ENCODE measurements at places on chromosomes 6 and 20.

- DNase-seq, result no peak
Measured at GRCh38 chr6:95743591-95743990, 166.3 kb downstream of the MANEA start.

GRCh38 chr20:1119128-1119505 lies 715 bp downstream of the PSMF1 start:
- no peak for DNase-seq

DNA sequence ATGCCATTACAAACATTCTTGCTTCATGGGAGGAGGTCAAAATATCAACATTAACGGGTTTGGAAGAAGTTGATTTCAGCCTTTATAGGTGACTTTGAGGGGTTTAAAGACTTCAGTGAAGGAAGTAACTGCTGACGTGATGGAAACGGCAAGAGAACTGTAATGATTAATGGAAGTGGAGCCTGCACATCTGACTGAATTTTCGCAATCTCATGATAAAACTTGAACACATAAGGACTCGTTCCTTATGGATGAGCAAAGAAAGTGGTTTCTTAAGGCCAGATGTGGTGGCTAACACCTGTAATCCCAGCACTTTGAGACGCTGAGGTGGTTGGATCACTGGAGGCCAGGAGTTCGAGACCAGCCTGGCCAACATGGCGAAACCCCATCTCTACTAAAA lies 226.1 kb downstream of the BCAS1 start:
- DNase-seq, result no peak

DNA sequence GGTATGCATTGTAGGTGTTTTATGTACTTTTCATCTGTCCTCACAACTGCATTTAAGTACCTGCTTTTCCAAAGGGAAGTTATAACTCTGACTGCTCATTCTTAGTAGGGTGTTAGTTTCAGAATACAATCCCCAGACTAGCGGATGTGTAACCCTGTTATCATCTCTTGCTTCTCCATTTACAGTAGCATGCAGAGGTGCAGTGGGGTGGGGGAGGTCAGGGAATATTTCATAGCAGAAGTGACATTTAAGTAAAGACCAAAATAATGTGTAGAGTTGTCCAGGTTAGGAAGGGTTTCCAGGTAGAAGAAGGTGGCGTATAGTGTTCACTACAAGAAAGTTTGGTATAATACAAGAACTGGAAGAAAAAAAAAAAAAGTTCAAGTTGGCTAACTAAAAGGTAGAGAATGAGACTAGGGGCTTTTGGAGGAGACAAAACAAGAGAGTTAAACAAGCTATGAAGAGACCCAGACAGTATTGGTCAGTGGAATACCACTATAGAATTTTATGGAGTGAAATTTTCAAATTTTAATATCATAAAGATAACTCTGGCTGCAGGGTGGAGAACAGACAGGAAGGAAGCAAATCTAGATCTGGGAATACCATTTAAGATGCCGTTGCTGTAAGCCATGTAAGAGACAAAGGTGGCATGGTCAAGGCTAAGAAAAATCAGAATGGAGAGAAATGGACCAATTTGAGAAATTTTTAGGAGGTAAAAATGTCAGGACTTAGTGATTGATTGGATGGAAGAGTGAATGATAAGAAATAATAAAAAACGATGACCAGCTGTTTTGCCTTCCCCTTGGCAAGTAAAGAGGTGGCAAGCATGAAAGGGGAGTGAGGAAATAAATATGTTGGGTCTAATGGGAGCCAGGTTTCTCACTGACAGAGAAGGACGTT lies 2.2 kb upstream of the AHI1 start:
- no peak for DNase-seq

DNA sequence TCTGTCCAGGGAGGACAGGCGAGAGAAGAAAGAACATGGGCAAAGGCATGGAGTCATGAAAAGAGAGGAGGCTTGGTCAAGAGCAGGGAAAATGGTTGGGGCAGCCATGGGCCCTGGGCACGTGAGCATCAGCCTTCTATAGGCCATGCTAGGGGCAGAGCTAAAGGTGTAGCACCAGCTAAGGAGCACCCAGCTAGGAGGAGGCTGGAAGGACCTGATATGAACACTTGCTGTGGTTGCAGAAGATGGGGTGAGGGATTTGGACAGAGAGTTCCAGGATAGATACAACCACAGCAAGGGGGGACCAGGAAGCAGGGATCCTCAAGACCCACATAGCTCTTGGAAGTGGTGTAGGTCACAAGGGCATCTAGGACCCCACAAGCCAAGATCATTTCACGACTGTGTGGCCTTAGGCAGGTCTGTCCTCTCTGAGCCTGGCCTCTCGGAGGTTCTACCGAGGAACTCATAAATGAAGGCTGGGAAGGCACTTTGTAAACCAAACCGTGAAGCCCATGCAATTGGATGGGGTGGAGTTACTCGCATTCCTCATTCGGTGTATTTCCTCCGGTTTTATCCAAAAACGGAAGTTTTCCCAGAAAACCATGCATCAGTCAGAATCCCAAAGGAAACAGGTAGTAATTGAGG lies 74.0 kb upstream of the TOP1 start:
- no peak for DNase-seq

- no peak for DNase-seq
Measured at GRCh38 chr20:63220696-63221399, 4.9 kb upstream of the YTHDF1 start.

- no peak for DNase-seq
Measured at GRCh38 chr20:10476319-10476724, 41.2 kb downstream of the SLX4IP start.

DNA sequence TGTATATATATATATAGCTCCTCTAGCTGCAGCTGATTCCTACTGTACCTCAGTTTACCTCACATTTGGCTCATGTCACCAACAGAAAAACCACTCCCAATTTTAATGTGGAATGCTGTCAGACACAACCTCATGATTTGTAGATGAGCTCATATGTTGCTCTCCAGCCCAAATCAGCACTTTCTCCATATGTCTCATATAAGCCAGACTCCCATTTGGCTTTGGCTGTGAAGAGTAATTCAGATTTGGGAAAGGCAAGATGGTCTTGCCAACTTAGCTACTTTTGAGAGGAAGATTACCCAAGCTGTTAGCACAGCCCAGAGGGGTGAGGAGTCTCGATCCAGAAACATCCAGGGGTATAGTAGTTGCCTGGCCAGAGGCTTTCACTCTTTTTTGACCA lies 342.2 kb upstream of the NT5E start:
- DNase-seq, result no peak

GRCh38 chr6:52152711-52153160 lies 33.4 kb upstream of the IL17A start:
- no peak for DNase-seq

DNA sequence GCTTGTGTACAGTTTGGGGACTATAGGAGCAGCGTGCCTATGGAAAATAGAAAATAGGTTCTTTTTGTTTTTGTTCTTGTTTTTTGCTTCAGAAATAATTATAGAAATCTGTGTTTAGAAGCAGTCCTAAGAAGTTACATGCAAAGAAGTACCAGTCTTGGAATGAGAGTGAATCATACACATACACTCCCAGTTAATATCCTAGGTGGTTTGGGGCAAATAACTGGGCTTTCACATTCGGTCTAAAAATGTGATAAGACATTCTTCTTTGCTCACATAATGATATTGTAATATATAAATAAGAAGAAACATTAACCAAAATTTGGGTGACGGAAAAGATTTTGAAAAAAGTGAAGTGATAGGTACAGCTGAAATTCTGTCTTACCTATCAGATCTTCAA lies 61.0 kb downstream of the ENPP1 start:
- DNase-seq, result no peak

GRCh38 chr6:169188475-169188874 lies 65.2 kb downstream of the THBS2 start:
- no peak for DNase-seq

- DNase-seq, result no peak
Measured at GRCh38 chr20:35731469-35731788, 10.6 kb downstream of the RBM39 start.

- DNase-seq, result no peak
Measured at GRCh38 chr20:55415567-55416142, 589.7 kb downstream of the CBLN4 start.

DNA sequence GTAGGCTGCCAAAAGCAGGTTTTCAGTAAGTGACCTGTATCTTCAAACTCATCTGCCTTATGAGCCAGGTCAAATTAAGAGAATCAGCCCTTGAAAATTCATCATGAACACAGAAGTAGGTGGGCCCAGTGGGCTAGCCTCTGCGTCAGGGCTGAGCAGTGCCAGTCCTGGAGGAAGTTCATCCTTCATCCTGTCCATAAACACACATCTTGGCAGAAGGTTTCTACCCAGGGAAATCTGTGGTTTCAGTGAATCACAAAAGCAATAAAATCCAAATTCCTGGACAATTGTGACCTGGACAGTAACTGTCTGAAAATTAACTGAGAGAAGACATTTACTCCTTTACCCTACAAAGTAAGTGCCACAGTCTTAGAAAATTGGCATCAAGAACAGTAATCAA lies 72.4 kb downstream of the ATG5 start:
- DNase-seq, result no peak

DNA sequence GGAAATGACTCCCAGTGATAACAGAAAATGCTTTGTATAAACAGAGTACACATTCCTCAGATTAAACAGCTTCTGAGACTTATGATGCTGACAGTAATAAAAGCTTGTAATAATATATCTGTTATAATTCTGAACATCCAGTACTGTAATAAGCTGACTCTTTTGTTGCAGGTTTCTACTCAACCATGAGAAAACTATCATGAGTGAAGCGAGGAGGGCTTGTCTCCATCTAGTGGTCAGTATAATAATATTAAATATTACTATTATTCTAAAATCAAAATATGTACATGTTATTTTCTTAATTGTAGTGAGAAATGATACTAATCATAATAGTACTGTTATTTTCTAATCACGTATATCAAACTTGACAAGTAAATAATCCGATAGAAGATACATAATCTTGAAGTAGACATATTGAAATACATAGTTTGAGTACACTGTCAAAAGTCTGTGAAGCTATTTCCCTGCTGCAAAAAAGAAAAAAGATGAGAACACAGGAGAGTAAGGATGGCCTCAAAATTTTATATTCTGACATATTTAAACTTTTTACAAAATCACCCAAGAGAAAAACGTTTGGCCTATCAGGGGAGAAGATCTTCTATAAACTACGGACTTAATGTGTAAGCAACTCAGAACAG lies 183.1 kb downstream of the MOXD1 start:
- DNase-seq, result no peak

DNA sequence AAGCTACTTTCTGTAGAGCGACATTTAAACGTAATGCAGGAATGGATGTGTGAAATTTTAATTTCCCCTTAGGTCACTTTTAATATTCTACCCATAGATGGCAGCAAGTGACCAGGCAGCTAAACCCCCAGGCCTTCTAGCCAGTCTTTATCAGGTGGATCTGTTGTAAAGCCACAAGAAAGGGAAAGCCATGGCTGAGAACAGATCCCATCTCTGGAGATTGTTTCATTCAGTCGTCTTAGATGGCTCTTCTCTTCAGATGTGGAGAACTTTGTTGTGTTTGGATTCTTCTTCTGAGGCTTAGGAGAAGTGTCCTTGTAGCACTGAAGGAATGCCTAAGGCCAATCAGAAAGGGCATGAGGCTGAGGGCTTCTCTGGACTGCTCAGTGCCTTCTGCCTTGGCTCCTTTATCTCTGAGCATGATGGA lies 15.8 kb upstream of the RNF182 start:
- no peak for DNase-seq

DNA sequence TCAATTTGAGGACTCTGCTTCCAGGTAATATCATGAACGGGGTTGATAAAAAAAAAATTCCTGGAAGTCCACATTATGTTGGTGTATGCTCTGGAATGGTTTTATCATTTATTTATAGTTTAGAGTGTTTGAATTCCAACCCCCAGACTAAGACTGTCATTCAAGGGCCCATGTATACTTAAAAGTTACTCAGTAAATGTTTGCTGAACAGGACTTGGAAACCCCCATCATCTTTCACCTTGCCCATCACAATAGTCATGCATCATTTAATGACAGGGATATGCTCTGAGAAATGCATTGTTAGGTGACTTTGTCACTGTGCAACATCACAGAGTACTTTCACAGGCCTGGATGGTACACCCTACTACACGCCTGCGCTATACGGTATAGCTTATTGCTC lies 104.8 kb downstream of the ATXN1 start:
- DNase-seq, result no peak

DNA sequence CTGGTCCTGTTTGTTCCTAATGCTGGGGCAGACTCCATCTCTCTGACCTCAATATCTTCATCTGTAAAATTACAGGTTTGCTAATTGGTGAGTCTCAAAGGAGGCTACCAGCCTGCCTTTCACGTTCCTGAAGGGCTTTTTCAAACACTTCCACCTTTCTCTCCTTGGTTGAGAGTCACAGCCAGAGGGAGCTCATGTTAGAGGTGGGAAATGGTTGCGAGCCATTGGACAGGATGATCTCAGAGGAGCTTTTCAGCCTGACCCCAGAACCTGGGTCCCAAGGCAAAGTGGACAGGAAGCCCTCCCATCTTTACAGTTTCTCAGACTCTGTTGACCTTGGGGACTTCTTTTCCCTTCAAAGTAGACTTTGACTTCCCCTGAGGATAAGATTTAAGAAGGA lies 37.6 kb downstream of the NDUFAF5 start:
- DNase-seq, result no peak

GRCh38 chr20:24321973-24322372 lies 147.5 kb upstream of the SYNDIG1 start:
- no peak for DNase-seq

DNA sequence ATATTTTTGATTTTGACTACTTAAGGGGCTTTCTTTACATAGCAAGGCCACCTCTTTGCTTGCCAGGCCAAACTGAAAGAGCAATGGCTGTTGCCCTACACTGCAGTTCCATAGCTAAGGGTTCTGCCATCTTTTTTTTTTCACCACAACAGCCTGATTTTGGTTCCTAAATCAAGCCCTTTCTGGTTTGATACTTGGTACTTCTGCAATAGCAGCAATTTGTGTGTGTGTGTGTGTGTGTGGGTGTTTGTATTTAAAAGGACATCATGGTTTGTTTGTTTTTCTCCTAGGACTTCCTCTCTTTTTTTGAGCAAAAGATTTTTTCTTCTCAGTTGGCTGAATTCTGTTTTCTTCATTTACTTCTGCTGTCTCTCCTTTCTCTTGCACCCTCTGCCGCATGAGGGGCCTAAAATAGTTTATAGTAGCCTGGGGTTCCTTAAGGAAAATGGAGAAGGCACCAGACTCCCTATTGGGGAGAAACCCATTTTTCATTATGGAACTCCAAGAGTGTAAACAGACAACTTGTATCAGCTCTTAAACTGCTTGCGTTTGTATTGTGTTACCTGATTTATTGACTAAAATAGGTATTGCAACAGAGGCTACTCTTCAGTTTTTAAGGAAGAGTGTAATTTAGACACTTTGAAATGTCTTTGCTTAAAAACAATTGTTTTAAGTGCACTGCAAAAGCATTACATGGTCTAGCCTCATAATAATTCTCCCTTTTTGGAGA lies 12.2 kb upstream of the GCLC start:
- no peak for DNase-seq

DNA sequence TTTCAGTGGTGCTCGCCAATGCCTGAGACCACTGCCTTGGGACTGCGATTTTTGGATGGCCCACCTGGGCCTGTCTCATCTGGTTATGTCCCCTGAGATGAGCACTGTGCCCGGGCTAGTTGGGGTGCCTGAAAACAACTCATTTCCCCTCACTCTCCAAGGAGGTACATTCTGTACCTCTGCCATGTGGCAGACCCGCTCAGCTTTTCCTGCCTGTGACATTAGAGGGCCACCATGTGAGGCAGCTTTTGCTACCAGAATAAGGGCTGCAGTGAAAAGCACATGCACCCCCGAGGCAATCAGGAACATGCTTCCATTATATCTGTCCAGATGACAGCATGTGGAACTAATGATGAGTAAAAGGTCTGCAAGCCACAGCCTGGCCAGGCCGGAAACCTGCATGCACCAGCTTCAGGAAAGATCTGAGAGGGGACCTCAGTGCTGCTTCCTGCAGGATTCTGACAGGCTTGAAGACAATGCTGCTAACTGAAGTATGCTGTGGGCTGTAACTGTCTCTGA lies 11.3 kb upstream of the SRSF6 start:
- DNase-seq, result no peak
